NCI-H1417 treated with DMSO at 0.1 percent for 48 hours (cell line): ENCODE measurements at places on chromosomes 3 and 15.

- no peak for DNase-seq
Observed at GRCh38 chr3:67459796-67460195, 194.6 kb downstream of the SUCLG2 start.

- no peak for DNase-seq
Observed at GRCh38 chr3:56806407-56806806, 4.7 kb upstream of the ARHGEF3 start.

GRCh38 chr15:73550190-73550589 lies 83.0 kb downstream of the NPTN start:
- no peak for DNase-seq

GRCh38 chr3:59753808-59754450 lies 704.1 kb upstream of the CFAP20DC start:
- DNase-seq = no peak

DNA sequence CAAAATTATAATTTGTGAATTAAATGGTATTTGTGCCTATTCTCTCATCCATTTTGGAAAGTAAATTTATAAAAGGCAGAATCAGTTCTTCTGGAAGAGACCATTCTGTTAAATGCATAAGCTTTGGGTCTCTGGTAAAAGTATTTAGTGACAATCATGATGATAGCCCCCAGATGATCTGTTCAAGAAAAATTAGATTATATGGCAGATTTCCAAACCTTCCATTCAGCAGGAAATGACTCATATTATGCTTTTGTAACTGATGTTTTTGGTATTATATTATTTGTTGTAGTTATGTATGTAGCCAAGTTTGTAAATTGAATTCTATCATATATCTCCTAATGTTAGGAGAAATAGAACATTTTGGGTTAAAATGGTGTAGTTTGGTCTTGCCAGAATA lies 340.8 kb upstream of the DPH6 start:
- no peak for DNase-seq

DNA sequence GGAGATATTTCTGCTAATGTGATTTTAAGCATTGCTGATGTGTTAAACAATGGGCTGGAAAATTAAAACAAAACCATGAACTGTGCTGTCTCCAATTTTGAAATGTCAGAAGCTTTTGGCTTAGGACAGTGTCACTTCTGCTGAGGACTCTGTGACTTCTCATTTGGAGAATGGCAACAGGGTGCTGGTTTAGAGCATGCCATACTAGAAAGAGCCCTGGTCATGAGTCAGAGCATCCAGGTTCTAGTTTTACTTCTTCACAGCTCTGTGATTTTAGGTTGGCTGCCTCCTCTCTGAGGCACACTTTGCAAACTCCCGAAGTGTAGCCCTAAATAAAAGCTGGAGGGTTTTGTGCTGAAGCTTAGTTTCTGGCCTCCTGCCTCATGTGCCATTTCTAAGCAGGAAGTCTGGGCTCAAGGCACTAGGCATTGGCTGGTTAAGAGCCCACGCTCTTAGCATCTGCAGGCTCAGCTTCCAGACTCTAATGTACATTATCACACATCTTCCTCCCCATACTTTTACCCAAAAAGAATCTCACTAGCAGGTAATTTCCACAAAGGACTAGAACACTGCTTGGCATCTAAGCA lies 193.8 kb downstream of the CNTN3 start:
- no peak for DNase-seq

DNA sequence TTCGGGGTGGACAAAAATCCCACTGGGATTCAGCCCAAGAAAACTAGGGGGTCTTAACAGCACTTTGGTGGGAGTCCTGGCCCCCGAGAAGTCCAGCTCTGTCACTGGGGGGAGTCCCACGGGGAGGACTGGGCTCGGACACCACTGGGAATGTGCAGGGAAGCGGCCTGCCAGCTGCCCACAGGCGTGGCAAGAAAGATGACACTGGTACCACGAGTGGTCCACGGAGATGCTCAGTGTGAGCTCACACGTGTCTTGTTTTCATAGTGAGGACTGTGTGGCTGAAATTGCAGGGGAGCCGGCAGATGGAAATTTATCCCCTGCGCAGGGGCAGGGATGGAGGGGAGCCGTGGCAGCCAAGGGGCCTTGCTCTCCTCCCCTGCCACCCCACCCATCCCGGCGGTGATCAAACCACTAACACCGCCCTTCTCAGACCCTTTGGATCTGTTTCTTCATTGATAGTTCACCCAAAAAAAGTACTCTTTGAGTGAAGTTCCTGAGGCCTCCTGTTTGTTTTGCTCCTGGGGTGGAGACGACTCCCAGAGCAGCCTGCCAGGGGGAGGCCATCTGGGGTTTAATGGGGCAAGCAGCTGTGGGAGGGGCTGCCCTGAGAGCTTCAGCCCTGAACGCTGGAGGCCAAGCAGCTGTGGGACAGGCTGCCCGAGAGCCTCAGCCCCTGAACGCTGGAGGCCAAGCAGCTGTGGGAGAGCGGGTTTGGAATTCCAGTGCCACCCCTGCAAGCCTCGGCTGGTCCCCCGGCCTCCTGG lies 130.9 kb downstream of the LRRK1 start:
- no peak for DNase-seq
